ENCODE measurements at places on chromosomes 12 and 14.

GRCh38 chr12:115541891-115542421 lies 735.5 kb downstream of the MED13L start:
- DNase-seq, result no peak

- DNase-seq, result no peak
Observed at GRCh38 chr14:104827177-104828055, 26.5 kb downstream of the ZBTB42 start.

DNA sequence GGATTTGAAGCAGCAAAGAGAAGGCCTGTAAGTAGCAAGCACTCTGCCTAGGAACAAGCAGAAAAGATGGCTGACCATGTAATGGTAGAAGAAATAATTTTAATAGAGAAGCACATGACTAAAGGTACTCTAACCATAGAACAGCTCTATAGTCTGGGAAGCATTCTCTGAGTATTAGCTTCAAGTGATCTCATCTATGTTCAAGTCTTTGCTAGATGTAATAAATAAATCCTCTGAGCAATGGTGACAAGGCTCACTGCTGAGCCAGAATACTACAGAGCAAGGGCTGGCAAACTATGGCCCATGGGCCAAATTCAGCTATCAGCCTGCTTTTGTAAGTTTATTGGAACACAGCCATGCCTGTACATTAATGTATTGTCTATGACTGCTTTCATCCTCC lies 84.8 kb downstream of the PEBP1 start:
- no peak for DNase-seq

DNA sequence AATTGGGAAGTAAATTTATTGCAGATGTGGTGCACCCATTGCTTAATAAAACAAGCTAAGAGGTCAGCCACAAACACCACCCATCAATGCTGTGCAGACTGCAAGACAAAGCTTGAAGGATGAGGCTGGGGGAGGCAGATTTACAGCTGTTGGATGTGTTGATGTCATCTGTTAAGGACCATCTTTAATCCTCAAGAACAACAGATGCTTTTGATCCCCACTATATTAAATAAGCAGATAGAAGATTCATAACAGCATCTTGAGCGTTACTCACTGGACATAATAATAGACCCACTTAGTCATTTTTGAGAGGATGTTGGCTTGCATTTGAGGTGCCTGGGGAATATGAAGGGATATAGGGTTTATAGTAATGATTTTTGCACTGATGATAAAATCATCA lies 58.8 kb downstream of the GPR68 start:
- no peak for DNase-seq

- no peak for DNase-seq
Observed at GRCh38 chr12:84397846-84398245, 514.8 kb downstream of the SLC6A15 start.

GRCh38 chr14:24425704-24426103 lies 3.8 kb downstream of the CBLN3 start:
- DNase-seq, result no peak

DNA sequence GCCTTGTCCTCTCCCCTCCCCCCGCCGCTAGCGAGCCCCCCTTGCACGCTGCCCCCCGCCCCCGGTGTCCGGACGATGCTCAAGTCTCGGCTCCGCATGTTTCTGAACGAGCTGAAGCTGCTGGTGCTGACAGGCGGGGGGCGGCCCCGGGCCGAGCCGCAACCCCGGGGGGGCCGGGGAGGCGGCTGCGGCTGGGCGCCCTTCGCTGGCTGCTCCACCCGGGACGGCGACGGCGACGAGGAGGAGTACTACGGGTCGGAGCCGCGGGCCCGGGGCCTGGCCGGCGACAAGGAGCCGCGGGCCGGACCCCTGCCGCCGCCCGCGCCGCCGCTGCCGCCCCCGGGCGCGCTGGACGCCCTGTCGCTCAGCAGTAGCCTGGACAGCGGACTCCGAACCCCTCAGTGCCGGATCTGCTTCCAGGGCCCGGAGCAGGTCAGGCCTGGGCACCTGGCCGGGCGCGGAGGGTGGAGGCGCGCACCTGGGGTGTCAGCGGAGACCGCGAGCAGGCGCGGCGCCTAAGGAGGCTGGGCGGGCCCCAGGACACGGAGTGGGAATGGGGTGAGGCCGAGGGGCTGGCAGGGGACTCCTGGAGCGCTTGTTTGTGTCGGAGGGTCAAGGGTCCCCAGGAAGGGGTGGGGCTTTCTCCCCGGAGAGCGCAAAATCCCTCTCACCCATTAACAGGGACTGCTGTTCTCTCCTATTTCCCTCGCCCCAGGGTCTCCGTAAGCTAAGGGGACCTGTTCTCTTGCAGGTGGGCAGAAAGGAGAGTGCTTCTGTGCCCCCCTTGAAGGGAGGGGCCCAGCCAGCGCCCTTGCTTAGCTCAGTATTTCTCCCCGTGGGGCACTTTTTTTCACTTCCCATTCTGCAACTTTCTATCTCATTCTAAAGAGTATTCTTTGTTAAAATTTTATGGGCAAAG lies 810 bp downstream of the MARCHF9 start:
- no peak for DNase-seq

DNA sequence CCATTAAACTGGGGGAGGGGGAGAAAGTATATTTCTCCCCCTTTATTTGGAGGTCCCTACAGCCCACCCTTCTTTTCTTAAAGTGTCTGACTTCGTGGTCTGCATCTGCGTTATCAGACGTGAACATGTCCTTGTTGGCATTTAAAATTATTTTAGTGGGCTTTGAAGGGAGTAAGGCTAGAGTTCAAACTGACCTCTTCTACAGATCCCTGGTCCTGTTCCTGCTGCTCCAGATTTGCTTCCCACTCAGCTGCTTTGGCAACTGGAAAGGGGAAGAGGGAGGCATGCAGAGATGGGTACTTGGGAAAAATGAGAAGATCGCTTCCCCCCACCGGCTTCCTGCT lies 611 bp upstream of the SIX6 start:
- DNase-seq, result no peak

DNA sequence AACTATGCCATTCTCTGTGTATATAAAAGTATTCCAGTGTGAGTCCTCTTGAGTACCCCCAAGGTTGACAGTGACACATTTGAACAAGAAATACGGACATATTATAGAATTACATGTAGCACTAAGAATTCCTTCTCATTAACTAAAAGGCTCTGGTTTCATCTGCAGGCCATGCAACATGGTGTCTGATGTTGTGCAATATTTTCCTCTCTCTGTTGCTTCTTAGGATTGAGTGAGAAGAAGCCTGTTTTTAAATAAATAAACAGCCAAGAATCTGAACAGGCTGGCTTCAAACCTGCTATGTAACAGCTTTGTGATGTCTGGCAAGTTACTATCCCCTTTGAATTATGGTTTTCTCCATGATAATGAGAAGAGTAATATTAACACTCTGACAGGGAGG lies 22.2 kb upstream of the CCER1 start:
- no peak for DNase-seq

DNA sequence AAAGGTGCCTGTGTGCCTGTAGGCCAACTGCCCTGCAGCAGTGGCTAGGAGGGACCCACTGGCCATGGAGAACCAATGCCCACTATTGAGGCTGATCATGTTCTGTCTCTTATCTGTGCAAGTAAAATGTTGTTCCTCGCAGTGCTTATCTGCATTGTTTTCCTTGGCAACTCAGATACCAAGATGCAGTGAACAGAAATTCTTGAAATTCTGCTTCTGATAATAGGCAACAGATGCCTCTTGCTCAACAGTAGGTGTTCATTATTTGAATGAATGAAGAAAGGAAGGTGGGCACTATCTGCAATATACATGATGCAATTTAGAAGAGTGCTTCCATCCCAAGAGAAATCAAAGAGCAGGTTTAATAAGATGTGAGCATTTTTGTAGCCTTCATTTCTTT lies 232.2 kb downstream of the NUAK1 start:
- DNase-seq, result no peak

DNA sequence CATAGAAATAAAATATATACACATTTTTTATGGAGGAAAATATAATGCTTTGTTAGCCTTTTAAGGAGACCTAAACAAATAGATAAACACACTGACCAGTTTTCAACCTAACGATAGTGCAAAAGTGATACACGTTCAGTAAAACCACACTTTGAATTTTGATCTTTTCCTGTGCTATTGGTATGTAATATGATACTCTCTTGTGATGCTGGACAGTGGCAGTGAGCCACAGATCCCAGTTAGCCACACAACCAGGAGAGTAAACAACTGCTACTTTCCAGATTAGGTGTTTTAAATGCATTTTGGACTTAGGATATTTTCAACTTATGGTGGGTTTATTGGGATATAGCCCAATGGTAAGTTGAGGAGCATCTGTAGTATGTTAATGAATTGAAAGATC lies 243.1 kb downstream of the ERC1 start:
- no peak for DNase-seq

- no peak for DNase-seq
Observed at GRCh38 chr12:46965137-46965536, 114.3 kb upstream of the PCED1B start.

DNA sequence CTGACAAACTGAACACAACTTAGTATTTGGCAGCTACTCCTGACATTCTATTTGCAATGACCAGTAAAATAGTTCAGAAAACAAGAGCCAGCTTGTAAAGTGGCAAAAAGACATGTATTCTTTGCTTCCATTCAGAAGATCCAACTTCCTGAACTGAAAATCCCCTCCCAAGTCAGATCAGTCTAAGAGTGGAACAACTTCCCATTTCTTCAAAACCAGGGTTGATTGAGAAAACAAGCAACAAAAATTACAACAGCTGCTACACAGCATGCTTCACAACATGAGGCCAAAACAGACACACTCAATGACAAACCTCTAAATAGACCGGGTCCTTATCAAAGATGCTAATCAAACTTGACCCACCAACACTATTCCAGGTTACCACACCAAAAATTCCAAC lies 40.3 kb downstream of the CIT start:
- no peak for DNase-seq

- no peak for DNase-seq
Observed at GRCh38 chr12:57902478-57902969, 38.8 kb upstream of the ATP23 start.

DNA sequence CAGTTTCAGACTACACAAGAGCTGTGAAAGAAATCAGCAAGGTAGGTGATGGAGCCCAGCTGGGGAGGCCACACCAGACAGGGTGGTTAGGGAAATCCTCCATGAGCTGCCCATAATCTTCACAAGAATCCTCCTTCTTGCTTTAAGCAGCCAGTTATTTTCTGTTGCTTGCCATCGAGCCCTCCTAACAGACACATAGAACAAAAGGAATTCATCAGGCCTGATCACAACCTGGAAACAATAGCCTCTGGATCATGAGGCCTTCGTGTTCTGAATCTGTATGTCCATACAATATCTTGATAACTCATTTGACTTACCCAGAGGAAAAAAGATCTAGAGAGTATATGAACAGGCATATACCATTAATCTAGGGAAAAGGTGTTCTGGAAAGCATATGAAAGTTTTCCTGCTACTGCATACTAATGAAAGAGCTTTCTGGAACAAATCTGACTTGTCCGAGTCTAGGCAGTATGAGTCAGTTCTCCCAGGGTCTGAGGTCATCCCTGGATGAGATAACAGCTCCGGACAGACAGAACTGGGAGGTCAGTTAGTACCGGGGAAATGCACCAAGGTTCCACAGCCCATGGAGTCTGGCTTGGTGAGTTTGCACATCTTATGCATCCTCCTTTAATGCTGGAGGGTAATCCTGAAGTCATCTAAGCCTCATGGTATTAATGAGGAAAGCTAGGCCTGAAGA lies 52.8 kb upstream of the ELK3 start:
- no peak for DNase-seq

All from activated CD8-positive, alpha-beta memory T cell treated with anti-CD3 and anti-CD28 coated beads for 48 hours (primary cell).